Umbilical cord (tissue), 2 donors: ENCODE measurements at places on chromosomes 2 and 18.

DNA sequence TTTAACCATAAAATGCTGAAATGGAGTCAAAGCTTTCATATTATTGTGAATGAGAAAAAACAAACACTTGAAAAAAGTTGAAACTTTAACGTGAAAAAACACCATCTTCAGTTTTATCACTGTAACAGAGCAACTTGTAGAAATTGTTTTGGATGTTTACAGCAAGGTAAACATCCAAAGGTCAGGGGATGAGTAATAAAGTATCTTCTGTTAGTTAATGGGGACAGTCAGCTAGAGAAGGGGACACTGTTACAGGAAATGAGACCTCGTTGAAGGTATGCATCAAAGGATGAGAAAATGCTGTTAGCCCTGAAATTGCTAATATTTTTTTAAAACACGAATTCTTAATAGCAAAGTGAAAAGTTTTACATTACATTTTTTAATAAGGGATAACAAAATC, 2.9 kb downstream of the RHBDD1 start:
- no peak for DNase-seq

DNA sequence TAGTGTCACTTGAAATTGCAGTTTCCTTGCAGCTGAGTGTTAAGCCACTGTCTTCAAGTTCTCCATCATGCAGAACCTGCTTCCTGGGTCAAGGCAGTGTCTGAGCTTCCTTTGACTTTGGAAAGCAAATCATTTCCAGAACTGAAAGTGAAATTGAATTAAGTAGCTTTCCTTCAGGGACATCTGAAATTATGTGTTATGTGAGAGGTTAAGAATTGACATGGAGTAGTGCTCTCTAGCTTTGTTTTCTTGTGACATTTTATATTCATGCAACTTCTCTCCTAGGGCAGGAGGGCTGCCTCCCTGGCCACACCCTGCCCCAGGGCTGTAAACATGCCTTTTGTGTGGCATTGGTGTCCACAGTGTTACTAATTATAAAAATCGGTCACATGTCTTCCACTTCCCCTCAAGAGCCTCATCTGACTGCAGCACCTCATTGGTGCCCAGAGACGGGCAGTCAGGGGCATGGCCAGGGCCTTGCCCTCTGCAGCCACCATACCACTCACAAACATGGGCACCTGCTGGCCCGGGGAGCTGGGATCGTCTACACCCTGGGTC, 14.4 kb downstream of the RAB12 start:
- DNase-seq, result no peak

DNA sequence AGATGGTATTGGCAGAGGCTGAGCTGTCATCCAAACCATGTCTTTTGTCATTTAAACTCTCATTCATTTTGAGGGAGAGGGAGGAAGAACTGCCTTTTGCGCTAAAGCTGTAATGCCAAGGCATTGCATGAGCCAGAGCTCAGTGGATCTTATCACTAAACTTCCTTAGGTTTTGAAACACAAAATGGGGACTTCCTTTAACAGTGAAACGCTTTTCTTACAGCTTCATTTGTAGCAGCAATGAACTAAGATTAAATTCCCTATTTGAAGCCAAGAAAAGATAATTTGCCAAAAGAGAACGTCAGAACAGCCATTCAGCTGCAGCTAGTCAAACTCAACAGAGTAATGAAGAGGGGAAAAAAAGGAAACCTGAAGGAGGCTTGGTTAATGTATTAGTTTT, 143.5 kb upstream of the MMADHC start:
- DNase-seq, result peak; percentile 50

DNA sequence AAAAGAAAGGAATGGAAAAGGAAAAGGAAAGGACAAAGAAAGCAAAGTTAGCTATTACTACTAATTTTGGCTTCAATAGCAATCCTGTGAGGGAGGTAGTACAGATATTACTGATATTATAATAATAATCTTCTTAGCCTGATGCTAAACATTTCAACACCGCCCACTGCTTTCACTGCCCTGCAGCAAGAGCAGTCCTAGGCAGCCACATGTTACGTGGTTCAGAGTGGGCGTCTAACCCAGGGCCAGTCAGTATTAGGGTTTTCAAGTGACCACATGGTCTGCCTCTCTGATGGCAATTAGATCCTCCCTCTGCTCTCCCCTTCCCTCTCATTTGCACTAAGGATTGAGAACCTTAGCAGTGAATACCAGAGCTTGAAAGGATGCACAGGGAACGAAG, 83.7 kb upstream of the ZNF397 start:
- DNase-seq, result no peak

DNA sequence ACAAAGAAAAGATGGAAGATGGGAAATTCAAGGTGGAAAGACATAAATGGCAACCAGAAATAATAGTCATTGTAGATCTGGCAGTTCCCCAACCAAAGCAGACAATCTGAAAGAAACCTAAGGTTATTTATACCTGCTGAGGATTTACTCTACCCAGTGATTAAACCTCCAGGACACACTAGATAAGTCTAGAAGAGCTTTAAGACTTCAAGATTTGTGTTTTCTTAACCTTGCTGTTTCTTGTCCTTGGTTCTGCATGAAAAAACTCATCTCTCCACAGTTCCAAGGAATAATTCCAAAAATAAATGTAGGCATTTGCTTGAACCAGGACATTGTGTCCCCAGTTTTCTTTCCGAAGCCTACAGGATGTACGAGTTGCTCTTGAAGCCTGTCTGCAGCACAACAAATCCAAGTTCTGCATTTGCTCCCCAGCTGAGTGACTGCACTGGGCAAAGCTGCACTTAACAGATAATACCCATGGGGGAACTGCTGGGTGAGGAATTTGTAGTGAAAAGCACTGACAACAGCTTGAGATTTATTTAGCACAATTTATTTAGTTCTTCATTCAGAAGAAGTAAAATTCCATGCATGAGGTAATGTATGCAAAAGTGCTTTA, 19.8 kb downstream of the DTNA start:
- peak; percentile 69 for DNase-seq

DNA sequence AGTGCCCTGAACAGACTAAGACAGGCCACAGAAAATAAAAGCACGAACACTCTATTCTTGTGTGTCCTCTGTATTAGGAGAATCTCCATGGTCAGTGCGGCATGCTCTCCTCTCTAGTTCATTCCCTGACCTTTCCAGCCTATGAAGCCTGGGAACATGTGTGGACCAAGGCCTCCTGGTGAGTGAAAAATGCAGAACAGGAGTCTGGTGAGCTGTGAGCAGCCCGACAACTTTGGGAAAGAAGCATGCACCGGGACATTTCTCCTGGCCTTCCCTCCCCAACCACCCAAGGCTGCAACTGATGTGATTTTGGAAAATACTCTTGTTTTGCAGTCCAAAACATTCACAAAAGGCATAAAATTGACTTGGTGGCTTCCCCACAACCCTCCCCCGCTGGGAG, 878.3 kb upstream of the ID2 start:
- no peak for DNase-seq

DNA sequence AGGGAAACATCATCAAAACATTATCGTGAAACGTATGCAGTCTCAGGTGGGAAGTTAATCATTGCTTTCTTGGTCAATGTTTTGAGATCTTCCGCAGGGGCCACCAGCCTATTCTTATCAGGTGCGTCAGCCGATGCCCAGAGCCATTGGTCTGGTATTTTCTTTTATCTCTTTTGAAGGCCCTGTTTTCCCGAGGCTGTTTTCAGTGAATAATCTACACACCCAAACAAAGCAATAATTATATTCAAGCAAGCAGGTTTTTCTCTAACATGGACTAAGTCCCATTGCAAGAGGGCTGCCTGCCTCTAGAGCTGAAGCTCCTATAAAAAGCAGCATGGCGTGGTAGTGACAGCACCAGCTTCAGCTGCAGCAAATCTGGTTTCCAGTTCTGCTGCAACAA, 430.0 kb upstream of the ID2 start:
- no peak for DNase-seq

- no peak for DNase-seq
Observed at GRCh38 chr2:68861330-68861729, 9.9 kb downstream of the BMP10 start.

- DNase-seq, result no peak
Observed at GRCh38 chr18:36769172-36769571, 59.6 kb downstream of the TPGS2 start.

- DNase-seq, result no peak
Observed at GRCh38 chr2:238653431-238654109, 194.3 kb upstream of the TWIST2 start.

- no peak for DNase-seq
Observed at GRCh38 chr2:79084495-79085135, 3.2 kb downstream of the REG1B start.

DNA sequence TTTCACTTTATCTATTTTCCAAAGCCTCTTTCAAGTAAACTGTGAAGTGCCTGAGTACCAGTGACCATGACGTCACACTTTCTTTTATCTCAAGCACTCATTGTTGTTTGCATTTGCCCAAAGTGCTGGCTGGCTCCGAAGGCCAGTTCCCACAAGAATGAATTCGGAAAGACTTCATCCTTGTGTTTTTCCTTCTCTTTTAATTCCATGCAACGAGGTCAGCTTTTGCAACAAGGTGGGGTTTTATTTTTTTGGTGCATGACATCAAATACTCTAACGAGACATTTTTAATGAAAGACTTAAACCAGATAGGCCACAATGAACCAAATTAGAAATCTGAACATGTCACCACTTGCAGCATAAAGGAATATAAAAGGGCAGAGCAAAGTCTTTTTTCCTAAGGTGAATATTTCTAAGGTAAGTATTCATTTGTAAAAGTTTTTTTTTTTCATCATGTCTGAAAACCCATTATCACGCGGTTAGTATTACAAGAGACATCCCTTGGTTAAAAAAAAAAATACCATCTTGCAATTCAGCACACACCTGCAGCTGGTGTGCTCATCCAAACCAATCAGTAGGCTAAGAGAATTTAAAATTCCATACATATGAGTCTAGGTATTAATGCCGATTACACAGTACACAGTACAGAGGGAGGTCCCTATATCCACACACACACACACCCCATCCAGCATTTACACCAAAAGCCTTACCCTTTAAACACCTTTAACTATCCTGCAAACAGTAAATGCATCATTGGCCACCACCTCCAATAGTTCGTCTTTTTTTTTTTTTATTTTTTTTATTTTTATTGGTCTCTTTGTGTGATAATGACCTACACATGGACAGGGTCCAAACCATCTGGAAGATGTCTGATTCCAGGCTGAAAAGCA, 2.3 kb downstream of the ARL4C start:
- DNase-seq, result peak; percentile 28

- no peak for DNase-seq
Observed at GRCh38 chr18:45993438-45993837, 26.3 kb upstream of the EPG5 start.

- DNase-seq, result no peak
Observed at GRCh38 chr2:225993430-225993829, 593.9 kb downstream of the NYAP2 start.

GRCh38 chr2:200488169-200488568, 21.7 kb downstream of the KCTD18 start:
- no peak for DNase-seq

DNA sequence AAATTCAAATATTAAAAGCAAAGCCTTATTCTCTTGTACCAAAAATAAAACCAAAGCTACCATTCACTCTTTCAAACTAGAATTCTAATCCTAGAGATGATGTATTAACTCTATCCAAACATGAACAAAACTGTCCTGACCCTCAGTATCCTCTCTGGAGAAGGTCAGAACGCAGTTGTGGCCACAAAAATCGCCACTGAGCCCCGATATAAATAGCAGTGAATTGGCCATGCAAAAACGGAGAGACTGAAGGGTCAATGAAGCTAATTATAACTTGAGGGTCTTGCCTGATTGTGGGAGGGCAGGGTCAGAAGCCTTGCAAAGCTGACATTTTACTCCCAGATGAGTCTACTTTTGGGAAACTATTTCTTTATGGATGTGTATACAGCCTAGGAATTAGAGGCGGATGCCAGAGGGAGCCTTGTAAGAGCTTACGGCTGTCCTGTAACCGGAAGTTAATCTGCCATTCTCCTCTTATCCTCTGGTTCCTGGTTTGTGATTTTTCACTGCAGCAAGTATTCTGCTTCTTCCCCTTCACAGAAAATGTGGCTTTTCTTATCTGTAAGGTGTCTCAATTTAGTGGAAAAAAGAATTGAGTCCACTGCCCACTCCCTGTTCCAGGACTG, 28.1 kb downstream of the CAVIN2 start:
- peak; percentile 51 for DNase-seq
